A673 (cell line): ENCODE measurements at places on chromosomes 2 and 18. TPM values are rescaled to one million over a fixed set of nuclear protein-coding genes. Genes with fewer than 3 reads are reported as not detected.

DNA sequence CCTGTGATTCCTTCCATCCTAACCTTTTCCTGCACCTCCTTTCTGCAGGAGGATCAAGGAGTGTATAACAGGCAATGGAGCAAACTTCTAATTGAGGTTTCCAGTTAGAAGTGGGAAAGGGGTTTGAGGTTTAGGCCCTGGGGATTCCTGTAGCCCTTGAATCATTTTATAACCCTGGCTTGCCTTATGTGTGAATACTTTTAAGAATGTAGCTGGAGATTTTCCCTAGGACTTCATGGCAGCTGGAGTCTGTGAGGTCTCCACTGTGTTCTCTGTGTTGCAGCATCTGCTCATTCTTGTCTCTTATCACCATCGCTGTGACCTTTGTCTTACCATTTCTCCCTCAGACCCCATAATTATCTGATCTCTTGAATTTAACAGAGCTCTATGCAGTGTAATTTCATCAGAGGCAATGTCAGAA lies 370.2 kb upstream of the SLC14A2 start:
- no peaks in the 10 kb centered on the region for H3K36me3 ChIP-seq
- no peaks in the 10 kb centered on the region for H3K27me3 ChIP-seq
- no peak overlapping the region for H3K4me3 ChIP-seq
- DNase-seq, result no peak

DNA sequence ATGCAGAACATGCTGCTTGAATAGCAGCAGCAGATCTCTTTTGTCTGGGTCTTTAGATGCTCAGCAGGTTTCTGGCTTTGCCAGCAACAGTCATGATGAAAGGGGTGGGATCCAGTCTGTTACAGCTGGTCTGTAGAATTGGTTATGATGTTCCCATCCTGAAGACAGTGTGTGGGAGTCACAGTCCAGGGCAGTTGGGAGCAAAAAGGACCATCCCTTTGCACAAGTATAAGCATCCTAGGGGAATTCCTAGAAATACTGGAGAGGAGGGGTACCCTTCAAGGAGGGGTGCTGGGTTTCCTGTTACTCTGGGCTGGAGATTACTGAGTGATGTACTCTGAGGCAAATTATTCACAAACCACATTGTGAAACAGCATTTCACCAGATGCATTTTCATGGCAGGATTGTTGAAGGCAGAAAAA lies 119.9 kb upstream of the RND3 start:
- no peak overlapping the region for H3K4me3 ChIP-seq
- DNase-seq, result peak; percentile 42
- H3K27me3 ChIP-seq, result no peaks in the 10 kb centered on the region
- peaks cover 9% of the 10 kb centered on the region for H3K4me1 ChIP-seq
- H3K27ac ChIP-seq, result no peak overlapping the region

- no peak overlapping the region for H3K4me3 ChIP-seq
- DNase-seq, result no peak
Measured at GRCh38 chr2:202758604-202759003, 113.0 kb downstream of the ICA1L start.

DNA sequence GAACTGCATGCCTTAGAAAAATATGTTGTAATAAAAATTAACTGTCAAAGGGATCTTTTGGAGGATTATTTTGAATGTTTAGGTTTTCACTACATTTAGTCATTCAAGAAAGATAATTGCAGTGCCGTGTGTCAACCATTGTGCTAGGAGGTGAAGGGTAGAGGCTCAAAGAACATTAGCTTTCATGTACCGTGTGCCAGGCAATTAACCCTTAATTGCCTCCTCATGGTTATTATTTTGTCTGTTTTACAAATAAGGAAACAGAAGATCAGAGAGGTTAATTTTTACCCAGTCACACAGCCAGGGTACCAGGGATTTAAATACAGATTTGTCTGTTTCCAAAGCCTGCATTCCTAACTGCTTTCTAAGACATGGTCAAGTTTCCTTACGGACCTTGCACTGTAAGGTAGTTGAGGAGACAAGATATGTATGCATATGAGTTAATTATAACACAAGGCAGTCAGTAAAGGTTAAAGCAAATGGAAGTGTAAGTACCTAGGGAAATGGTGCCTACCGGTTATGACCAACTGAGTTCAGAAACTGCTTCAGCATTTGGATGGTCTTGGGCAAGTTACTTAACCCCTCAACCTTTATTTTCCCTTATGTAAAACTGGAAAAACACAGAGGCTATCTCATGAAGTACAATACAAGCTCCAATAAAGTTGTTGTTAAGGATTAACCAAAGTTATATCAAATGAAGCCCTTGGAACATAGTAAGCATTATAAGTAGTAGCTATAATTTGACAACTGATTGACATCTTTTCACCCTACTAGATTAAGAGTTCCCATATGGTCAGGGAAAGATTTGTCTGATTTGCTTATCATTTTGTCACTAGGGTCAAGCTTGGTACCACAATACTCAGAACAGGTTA lies 434.9 kb downstream of the MBD2 start:
- DNase-seq, result no peak
- no peaks in the 10 kb centered on the region for H3K27me3 ChIP-seq
- H3K4me1 ChIP-seq, result peaks cover 21% of the 10 kb centered on the region

DNA sequence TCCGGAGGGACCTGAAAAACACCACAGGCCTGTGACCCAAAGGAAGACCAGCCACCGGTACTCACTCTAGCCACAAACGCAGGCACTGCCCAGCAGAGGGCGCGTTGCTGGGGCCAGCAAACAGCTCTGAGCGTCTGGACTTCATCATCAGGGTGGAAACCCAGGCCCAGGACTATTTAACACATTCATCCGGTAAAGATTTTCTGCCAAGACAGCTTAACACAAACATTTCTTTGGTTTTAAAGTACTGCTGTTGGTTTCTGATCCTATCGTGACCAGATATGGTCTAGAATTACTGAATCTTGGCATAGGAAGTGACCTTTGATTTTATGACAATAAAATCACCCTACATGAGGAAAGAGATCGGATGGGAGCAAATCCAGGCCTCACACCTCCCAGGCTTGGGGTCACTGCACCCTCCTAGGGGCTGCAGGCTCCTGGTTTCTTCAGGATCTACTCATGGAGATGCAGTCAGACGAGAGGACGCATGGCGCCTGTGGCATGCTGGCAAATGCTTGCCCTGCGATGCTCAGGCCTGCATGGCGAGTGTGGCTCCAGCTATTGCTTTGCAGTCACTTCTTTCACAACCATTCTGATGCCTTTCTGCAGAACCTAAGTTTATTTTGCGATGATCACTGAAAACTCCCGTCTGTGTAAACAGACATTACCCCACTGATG lies 130.4 kb downstream of the COL4A4 start:
- H3K4me1 ChIP-seq, result no peaks in the 10 kb centered on the region
- no peak overlapping the region for H3K4me3 ChIP-seq
- H3K27me3 ChIP-seq, result no peaks in the 10 kb centered on the region

GRCh38 chr2:88318956-88319330 lies 133.6 kb downstream of the FOXI3 start:
- no peak overlapping the region for H3K27ac ChIP-seq
- H3K4me3 ChIP-seq, result no peak overlapping the region
- H3K4me1 ChIP-seq, result no peaks in the 10 kb centered on the region
- no peak for DNase-seq

DNA sequence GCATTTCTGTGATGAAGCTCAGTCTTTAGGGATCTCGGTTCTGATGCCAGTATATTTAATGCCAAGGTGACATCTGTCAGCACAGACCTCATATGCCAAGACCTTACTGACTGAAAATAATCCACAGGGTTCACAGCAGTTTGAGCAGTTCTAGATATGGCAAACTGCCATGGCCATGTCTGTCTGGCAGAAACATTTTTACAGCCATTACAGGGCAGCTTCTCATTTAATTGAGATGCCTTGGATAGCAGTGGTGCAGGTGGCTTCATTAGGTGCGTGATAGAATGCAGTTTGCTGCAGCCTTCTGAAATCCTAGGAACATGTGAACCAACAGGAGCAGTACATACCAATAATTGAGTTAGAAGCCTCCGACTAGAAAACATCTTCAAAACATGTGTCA lies 510.6 kb downstream of the XIRP2 start:
- H3K27me3 ChIP-seq, result no peaks in the 10 kb centered on the region
- H3K4me3 ChIP-seq, result no peak overlapping the region
- no peak for DNase-seq
- H3K27ac ChIP-seq, result no peak overlapping the region
- H3K36me3 ChIP-seq, result no peaks in the 10 kb centered on the region
- H3K4me1 ChIP-seq, result no peaks in the 10 kb centered on the region

DNA sequence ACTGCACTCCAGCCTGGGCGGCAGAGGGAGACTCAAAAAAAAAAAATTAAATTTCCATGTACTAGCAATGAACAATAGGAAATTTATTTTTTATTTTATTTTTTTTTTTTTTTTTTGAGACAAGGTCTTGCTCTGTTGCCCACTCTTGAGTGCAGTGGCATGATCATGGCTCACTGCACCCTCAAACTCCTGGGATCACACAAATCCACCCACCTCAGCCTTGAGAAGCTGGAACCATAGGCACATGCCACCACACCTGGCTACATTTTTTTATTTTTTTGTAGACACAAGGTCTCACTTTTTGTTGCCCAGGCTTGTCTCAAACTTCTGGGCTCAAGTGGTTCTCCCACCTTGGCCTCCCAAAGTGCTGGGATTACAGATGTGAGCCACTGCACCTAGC lies 16.9 kb downstream of the CNOT9 start:
- no peak overlapping the region for H3K4me3 ChIP-seq
- DNase-seq, result no peak

DNA sequence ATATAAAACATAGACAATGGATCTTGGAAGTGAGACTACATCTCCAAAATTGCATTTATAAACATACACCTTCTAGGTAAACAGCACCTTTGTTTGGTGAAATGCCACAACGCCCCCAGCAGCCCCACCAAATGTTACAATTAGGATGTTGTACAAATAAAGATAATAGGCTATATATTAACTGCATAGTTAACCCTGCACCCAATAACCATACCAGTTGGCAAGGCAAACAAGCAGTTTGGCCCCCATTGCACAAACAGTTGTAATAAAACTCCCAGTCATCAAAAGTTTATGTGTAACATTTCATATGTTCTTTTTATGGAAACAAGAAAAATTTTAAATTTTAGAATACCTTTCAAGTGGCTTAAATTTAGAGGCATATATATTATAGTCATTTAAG lies 67.3 kb downstream of the PRPF40A start:
- H3K36me3 ChIP-seq, result peaks cover 44% of the 10 kb centered on the region
- H3K4me1 ChIP-seq, result peaks cover 5% of the 10 kb centered on the region
- no peak for DNase-seq
- no peak overlapping the region for H3K4me3 ChIP-seq

DNA sequence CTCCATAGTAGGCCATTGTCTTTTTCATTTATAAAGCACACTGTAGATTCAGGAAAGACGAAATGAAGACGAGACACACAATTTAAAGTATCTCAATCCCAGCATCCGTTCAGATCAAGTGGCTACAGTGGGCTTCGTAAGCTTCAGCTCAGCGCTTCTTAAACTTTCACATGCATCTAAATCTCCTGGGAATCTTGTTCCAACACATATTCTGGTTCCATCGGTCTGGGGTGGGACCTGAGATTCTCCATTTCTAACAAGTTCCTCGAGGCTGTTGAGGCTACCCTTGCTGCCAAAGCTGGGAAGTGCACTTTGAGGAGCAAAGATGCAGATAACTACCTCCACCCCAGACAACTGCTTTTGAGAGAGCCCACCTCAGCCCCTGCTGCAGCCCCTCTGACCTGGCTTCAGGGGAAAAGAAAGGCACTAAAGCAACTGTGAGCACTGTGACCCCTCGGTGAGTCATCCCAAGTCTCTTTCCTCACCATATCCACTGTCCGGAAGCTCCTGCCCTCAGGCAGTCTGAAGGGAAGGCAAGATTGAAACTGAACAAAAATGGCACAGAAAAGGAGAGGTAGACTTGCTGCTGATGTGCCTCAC lies 201.1 kb upstream of the FBXO11 start:
- no peak overlapping the region for H3K4me3 ChIP-seq
- H3K4me1 ChIP-seq, result peaks cover 9% of the 10 kb centered on the region
- no peak overlapping the region for H3K27ac ChIP-seq
- no peaks in the 10 kb centered on the region for H3K27me3 ChIP-seq
- H3K36me3 ChIP-seq, result no peaks in the 10 kb centered on the region

- no peak overlapping the region for H3K27ac ChIP-seq
- H3K4me1 ChIP-seq, result no peaks in the 10 kb centered on the region
- H3K27me3 ChIP-seq, result no peaks in the 10 kb centered on the region
- H3K4me3 ChIP-seq, result no peak overlapping the region
- no peak for DNase-seq
Measured at GRCh38 chr2:56912490-56912889, 728.7 kb downstream of the CCDC85A start.

- H3K36me3 ChIP-seq, result no peaks in the 10 kb centered on the region
- DNase-seq, result no peak
- H3K27me3 ChIP-seq, result peaks cover 20% of the 10 kb centered on the region
- no peaks in the 10 kb centered on the region for H3K4me1 ChIP-seq
Measured at GRCh38 chr2:19607400-19607799, 249.0 kb upstream of the OSR1 start.

DNA sequence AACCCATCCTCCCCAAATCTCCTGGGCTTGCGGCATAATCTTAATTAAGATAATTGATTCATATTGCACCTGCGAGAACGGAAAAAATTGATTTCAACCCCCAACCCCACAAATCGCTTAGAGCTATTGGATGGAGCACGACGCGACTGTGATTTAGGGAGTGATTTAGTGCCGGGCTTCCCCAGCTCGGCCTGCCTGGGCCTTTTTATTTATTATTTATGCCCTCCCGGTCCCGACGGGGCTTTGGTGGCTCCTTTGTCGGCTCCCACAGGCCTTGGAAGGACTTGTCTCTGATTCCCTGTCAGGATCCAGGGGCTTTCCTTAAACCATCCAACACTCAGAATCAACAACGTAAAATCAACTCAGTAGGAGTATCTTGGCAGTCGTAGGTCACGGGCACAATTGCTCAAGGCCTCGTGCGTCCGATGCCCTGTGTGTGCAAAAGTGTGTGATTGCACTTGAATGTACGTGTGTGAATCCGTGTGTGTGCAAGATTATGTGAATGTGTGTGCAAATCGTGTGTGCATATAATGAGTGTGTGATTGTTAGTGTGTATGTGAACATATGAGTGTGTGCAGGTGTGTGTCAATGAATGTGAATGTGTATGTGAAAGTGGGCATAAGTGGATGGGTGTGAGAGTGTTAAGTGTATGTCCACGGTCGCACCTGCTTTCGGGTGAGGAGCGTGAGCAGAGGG lies 4.3 kb upstream of the NEUROD1 start:
- no peak for DNase-seq
- no peaks in the 10 kb centered on the region for H3K36me3 ChIP-seq
- peaks cover 81% of the 10 kb centered on the region for H3K27me3 ChIP-seq
- H3K27ac ChIP-seq, result no peak overlapping the region
- no peak overlapping the region for H3K4me3 ChIP-seq

GRCh38 chr2:212327171-212327809 lies 211.3 kb downstream of the ERBB4 start:
- H3K4me3 ChIP-seq, result no peak overlapping the region
- H3K4me1 ChIP-seq, result peaks cover 53% of the 10 kb centered on the region
- H3K27ac ChIP-seq, result no peak overlapping the region
- no peak for DNase-seq
- no peaks in the 10 kb centered on the region for H3K27me3 ChIP-seq
- H3K36me3 ChIP-seq, result no peaks in the 10 kb centered on the region

LIPG gene
- 5.8 and 8.4 TPM in 2 replicates for total RNA-seq

GALR1 gene
- not detected in 2 replicates for total RNA-seq

GREB1 gene
- total RNA-seq, result 1.3 and 1.5 TPM in 2 replicates

NTSR2 gene
- not detected in 2 replicates for total RNA-seq

IL1RL2 gene
- total RNA-seq, result not detected in 2 replicates

C2orf72 gene
- total RNA-seq, result not detected in 2 replicates

ITPRID2 gene
- 141 and 149 TPM in 2 replicates for total RNA-seq

B4GALT6 gene
- total RNA-seq, result 5.7 and 6.0 TPM in 2 replicates
